Renal cortex interstitium (tissue), 15 donors: ENCODE measurements at places on chromosomes 12 and 14. TPM values are rescaled to one million over a fixed set of nuclear protein-coding genes. Genes with fewer than 3 reads are reported as not detected.

Gene ZNF839
- polyA plus RNA-seq, result 22.3 TPM

Gene KLRD1
- polyA plus RNA-seq, result 0.23 TPM

Gene SDSL
- 11.1 TPM for polyA plus RNA-seq

Gene C12orf50
- polyA plus RNA-seq, result 0.23 TPM

Gene MYF5
- not detected for polyA plus RNA-seq

Gene RARG
- 31.4 TPM for polyA plus RNA-seq

Gene GPX2
- polyA plus RNA-seq, result 0.45 TPM

DNA sequence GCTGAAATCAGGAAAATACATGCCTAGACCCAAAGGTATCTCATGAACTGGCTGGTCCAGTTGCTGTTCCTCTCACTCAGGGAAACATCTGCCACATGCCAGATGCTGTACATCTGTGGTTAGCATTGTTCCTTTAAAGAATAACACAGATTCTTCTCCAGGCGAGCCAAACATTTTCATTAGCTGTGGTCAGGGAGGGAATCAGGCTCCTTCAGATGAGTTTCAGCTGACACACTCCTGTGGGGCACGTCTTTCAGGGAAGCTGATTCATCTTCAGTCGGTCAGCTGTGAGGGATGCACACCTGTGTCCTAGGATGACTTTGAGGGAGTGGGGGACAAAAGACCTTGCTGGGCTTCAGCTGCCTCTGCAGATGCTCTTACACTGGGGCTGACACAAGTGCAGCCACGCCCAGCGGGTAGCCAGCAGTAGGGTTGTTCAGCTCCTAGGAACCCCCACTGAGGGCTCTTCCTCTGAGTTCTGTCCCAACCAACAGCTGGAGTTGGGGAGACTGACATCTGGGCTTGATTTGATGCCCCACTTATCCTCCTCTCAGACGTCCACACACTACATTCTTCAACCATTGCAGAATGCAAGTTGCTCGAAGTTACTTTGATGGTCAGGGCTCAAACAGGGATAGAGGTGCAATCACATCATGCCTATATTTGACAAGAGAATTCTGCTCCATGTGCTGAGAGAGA is 155.0 kb downstream of the NUAK1 start:
- no peak for DNase-seq

GRCh38 chr12:132036063-132036683 is 86.4 kb downstream of the EP400 start:
- DNase-seq, result no peak

- no peak for DNase-seq
Observed at GRCh38 chr14:99401211-99401610, 79.4 kb downstream of the SETD3 start.

GRCh38 chr12:98635657-98636323 is 8.8 kb downstream of the IKBIP start:
- no peak for DNase-seq

DNA sequence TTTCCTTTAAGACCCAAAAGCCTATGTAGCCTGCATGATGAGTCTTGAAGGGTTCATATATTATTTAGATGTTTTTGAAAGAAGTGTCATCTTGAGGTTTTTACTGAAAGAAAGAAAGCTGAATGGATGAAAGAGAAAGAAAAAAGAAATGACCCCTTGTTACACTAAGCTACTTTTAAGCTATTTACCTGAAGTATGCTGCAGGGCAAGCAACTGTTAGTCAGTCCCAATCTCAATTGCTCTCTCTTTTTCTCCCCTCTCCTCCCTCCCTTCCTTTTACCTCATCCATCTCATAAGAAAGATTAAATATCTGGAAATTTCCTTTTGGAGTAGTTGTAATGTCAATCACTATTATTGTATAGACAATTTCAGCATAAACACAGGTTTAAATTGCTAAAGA is 512.4 kb downstream of the TMTC2 start:
- no peak for DNase-seq

- no peak for DNase-seq
Observed at GRCh38 chr14:105171004-105171673, 2.6 kb upstream of the JAG2 start.

DNA sequence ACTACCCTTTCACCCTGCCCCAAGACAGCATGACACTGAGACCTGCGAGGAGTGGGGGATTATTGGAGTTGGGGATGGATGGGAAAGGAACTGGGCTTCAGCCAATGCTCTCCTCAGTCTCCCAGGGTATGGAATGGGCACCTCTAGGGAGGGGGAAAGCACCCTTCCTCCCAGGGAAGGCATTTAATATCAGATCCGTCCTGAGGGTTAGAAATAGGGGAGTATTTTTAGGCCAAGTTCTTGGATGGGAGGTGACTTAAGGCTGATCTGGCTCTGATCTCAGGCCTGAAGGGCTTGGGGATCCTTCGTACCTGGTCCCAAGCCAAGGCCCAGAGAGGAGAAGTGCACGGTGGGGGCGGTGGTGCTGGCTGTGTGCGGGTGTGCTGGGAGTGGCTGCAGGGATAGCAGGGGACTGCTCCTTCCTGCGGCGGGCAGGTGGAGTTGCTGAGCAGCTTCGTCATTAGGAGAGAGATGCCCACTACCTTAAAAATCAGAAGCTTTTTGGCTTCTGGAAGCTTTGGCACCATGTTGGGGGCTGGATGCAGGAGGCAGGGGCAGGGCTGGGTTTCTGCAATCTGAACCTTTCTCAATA is 7.0 kb upstream of the CEBPE start:
- no peak for DNase-seq

DNA sequence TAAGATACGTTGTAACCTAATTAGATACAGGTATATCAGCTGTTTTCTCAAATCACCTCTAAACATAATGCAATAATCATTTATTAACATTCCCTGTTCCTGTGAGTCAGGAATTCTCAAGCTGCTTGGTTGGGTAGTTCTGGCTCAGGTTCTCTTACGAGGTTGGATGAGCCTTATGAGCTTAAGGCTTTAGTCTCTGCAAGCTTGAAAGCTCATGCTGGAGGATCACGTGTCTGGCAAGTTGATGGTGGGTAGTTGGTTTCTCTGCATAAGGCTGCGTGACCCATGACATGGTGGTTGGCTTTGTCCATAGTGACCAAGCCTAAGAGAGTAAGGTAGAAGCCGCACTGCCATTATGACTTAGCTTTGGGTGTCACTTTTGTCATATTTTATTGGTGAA is 62.0 kb downstream of the PLEKHA5 start:
- no peak for DNase-seq

GRCh38 chr12:82437744-82438143 is 79.4 kb downstream of the METTL25 start:
- DNase-seq, result no peak

DNA sequence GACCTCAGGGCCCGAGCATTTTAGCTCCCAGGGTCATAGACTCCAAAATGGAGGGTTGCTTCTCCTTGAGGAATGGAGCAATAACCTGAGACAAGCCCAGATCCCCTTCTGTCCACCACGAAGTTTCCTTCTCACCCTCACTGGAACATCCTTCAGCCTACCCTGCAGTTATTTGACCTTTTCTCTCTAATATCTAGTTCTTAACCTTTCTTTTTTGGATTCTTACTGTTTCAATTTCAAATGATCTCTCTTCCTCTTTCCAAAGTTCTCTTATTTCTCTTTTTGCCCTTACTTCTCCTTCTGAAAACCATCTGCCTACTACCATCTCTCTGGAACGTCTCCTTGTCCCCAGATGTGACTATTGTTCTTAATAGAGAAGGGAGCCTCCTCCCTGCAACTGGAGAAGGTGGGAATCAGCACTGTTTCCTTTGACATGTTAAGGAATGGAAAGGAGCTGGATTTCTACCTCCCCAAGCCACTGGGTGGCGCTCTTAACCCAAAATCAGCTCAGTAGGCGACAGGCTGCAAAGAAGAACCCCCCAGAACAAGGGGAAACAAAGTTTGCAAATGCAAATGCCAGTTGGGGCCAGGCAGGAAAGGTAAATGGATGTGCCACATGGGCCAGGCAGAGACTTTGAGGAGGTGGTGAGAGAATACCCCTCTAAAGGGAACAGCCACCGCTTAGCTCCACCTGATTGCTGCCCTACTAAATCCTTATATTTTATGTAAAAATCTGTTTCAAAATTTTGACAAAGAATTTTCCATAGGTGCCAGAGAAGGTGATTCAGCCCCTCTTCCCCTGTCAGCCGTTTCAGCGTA is 22.4 kb upstream of the PDE1B start:
- DNase-seq, result peak; percentile 42

DNA sequence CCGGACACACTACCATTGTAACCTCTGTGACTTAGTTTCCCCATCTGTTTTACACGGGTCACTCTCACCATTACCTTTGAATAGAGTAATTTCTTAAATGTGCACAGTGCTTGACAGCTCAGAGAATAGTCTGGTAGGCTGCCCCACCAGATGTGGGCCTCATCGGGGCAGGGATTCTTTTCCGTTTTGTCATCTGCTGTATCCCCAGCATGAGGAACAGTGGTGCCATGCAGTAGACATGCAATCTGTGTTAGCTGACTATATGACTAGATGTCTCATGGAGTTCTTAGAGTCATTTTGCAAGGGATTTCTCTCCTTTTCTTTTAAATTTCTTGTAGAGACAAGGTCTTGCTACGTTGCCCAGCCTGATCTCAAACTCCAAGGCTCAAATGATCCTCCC is 44.9 kb upstream of the PLEKHG3 start:
- DNase-seq, result no peak

- no peak for DNase-seq
Observed at GRCh38 chr12:68880660-68881325, 52.2 kb downstream of the CPM start.

- DNase-seq, result no peak
Observed at GRCh38 chr12:18141048-18141982, 51.3 kb upstream of the RERGL start.

DNA sequence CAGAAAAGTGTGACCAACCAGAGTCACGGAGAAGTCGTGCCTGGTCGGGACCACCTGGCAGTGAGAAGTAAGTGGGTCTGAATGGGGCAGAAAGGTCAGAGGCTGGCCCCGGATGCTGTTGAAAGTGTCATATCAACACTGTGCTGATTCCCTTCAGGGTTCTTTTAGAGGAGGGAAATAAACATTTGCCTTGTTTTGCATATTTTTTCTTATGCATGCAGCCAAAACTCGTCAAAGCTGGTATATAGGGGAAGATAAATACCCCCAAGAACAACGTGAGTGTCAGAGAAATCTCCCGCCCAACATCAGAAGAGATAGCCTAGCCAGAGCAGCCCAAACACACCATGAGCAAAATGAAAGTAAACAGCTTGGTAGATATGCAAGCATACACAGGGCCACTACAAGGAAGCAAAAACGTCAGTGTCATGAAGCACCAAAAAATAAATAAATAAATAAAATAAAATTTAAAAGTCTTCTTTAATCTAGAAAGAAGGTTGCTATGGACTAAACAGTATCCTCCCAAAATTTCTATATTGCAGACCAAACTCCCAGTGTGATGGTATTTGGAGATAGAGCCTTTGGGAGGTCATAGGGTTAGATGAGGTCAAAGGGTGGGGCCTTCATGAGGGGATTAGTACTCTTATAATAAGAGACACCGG is 22.1 kb downstream of the EIF5 start:
- no peak for DNase-seq

GRCh38 chr14:65131301-65131701 is 29.0 kb upstream of the MAX start:
- no peak for DNase-seq

GRCh38 chr12:46103559-46104383 is 113.4 kb upstream of the SCAF11 start:
- no peak for DNase-seq

DNA sequence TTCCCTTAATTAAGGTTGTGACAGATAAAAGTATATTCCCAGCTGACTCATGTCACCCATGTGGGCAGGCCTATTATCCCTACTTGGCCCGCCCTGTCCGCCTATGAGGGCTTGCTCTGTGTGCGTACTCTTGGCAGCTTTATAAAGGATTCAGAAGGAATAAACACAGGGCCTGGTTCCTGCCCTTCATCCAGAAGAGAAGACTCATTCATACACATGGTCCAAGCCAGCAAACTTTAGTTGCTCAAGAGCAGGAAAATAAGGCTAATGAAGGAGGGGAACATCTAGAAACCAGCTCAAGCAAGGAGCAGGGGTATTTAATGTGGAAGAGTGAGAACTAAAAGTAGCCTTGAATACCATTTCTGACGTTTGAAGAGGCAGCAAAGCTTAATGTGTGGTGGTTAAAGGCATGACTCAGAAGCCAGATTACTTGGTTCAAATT is 141.9 kb downstream of the CRADD start:
- DNase-seq, result no peak

DNA sequence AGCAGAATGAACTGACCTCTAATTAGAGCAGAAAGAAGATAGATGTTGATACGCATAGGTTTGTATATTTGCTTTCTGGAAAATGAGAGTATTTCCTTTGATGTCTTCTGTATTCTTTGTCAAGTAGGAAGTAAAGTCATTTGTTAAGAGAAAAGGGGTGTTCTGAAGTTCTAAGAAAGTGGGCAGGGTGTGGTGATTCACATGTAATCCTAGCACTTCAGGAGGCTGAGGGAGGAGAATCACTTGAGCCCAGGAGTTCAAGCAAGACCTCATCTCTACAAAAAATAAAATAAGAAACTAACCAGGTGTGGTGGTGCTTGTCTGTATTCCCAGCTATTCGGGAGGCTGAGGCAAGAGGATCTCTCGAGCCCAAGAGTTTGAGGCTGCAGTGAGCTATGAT is 2.8 kb downstream of the RHNO1 start:
- DNase-seq, result no peak

GRCh38 chr12:452667-453210 is 7.0 kb upstream of the B4GALNT3 start:
- DNase-seq, result no peak

DNA sequence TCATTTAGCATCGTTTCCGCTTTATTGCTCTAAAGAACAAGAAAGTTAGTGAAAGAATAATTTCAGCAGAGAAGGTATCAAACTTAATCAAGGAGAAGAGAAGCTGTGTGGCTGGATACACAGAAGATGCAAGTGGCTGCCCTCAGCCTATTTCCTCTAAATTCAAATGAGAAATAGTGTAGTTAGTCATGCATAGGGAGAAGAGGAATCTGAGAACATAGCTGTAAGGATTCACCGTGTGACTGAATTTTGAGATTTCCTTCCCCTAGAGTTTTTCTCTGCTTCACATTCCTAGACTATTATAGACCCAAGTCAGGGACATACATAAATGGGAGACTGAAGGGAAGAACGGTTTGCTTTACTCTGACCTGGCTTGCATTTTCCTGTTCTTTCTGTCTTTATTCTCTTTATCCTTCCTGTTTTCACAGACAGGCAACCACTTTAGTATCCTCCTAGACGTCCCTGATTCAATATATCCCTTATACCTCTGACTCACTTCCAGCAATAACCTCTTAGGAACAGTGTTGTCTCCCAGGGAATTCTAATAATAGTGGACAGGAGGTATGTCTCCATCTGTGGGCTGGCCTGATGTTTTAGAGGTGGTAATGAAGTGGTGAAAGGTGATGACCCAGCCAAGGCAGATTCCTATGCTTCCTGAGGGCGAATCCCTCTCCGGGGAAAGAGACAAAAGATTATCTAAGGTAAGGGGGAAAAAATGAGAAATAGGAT is 7.0 kb downstream of the RNASE10 start:
- no peak for DNase-seq

DNA sequence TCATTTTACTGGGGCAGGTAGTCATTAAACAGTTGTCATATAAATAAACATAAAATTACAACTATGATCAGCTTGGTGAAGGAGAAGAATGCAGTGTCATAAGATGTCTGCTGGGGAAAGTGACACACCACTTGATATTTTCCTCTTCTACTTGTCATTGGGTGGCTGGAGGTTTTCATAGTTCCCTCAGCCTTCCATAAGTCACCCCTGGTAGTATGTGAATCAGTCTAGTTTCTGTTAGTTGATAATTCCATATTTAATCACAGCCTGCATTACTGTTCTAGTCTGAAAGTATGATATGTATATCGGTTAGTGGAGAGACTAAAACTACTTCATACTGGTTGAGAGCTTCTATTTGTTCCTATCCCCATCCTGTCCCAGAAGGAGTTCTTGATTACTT is 38.2 kb downstream of the PLEKHA5 start:
- no peak for DNase-seq
